ENCODE measurements at places on chromosomes 13 and 19.

DNA sequence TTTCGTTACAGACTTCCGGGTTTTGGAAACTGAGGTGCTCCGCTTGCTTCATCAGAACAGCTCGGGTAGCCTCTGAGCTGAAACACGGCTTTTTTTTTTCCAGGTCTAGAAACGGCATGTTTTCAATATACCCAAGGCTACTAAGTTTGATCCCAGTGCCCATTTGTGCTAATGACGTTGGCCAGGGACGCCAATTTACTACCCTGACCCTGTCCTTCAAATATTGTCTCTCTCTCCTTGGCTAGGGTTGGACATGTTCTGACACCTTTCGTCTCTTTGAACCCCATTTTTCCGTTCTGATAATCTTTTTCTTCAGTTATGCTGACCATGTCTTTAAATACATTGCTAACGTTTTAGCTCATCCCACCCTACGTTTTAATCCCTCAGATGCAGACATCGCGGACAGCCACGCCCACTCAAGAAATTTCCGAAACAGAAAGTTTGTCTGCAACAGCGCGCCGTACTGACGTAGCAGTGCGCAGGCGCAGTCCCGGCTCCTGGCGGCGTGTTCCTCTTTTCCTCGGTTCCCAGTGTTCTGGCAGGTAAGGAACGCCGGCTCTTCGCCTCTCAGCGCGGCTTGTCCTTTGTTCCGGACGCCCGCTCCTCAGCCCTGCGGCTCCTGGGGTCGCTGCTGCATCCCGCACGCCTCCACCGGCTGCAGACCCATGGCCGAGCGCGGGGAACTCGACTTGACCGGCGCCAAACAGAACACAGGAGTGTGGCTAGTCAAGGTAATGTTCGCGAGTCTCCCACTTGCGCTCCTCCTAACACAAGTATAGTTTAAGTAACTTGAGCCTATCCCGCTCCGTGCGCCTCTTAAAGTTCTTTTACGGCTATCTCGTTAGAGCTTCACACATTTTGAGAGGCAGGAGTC lies at the start of gene GTF2F2:
Gene GTF2F2, plus strand, starts transcription at position 520 of the 874 bp plus-strand sequence. Its CDS starts 146 bp downstream, at position 666.
- peak; percentile 70 for ATAC-seq

- ATAC-seq = no peak
These were observed 21.0 kb downstream of the CYP2A6 start for GRCh38 chr19:40829205-40829604.

DNA sequence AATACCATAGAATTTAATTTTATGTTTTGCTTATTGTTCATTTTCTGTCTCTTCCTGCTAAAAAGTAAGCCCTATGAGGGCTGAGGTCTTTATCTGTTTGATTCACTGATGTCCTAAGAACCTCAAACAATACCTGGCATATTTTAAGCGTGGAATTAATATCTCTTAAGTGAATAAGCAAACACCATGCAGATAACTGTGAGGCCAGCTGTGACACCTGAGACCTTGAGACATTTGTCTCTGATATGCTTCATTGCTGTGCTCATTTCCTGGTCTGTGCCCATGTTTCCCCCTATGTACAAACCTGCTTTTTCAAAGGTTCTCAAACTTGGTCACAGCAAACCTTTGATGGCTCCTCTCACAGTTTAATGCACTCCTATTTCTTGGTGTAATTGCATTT lies 254.6 kb downstream of the COG6 start:
- no peak for ATAC-seq

DNA sequence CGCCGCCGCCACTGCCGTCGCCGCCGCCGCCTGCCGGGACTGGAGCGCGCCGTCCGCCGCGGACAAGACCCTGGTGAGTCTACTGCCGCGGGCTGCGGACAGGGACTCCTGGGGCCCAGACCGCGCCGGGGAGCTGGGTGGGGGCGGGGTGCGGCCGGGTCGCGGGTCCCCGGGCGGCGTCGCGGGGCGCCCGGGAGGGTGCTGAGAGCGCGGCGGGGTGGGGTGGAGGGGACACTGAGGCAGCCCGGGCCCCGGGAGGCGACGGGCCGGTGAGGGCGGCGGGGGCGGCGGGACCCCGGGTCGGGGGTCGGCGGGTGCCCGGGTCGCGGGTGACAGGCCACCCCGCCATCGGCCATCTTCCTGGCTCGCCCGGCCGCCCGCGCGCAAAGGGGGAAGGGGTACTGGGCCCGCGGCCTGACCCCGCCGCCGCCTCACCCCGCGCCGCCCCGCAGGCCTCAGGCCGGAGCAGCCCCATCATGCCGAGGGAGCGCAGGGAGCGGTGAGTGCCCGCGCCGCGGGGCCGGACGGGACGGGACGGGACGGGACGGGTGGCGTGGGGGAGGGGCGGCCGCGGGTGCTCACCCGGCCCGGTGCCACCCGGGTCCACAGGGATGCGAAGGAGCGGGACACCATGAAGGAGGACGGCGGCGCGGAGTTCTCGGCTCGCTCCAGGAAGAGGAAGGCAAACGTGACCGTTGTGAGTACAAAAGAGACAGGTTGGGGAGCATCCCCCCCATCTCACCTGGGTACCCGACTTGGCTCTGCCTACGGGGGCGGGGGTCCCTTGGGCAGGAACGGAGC lies 489 bp downstream of the CCNE1 start:
- ATAC-seq = peak; percentile 2

DNA sequence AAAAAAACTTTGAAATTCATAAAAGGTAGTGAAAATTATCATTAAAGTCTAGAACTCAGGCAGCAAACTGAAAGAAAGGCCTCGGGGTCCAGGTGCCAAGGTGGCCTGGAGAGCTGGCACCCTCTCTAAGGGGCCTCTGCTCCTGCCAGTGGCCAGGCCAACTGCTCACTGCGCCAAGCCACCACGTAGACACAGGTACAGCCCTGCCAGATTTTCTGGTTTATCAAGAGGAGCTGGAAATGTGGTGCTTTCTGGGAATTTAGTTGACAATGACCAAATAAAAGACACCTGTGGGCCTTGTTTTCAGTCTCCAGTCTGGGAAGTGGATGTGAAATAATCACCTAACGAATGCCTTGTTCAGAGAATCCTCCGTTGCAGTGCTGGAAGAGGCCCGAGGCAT lies 22.8 kb downstream of the ZNF574 start:
- no peak for ATAC-seq

- no peak for ATAC-seq
These were observed 23.5 kb upstream of the SLC15A1 start for GRCh38 chr13:98775844-98776598.

DNA sequence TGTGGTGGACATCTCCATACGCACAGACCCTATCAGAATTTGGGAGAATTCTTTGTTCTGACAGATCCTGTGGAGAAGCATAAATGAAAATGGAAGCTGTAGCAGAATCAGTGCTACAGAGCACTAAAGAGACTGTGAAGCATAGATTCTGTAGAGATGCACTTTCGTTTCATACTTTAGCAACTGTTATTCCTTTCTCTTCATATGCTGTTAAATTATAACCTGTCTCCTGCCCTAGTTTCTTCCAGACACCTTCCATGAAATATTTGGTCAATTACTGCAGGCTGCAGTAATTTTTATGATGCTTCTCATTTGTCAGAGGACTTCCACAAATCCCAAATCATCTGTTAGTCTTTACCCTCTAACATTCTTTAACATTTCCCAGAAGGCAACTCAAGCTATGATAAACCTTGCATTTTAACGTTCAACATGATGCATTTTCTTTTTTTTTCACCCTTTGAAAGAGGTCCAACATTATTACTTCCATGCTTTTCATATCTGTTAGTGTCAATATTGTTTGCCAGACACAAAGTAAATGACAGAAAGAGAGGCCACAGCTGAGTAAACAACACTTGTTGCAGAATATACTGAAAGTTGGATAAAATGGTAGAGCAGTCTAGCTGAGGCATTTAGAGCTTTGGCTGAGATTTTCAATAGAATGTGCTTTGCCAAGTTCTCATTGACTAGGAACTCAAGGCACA lies 412.7 kb downstream of the LMO7 start:
- no peak for ATAC-seq

DNA sequence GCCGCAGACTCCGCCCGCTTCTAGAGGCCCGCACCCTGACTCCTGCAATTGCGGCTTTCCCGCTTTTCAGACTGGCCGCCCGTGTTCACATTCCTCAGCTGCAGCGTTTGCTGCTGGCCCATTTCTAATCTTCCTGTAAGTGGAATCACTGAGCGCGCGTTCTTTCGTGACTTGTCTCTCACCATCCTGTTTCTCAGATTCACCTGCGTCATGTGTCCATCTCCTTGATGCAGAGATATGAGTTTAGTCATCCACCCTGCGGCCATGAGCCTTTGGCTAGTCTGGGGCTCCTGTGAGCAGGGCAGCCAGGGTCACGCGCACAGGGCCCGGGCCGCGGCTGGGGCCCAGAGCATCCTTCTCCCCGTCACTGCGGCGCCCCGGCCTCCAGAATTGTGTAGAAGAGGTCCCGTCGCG lies 110.0 kb downstream of the CRYL1 start:
- no peak for ATAC-seq

DNA sequence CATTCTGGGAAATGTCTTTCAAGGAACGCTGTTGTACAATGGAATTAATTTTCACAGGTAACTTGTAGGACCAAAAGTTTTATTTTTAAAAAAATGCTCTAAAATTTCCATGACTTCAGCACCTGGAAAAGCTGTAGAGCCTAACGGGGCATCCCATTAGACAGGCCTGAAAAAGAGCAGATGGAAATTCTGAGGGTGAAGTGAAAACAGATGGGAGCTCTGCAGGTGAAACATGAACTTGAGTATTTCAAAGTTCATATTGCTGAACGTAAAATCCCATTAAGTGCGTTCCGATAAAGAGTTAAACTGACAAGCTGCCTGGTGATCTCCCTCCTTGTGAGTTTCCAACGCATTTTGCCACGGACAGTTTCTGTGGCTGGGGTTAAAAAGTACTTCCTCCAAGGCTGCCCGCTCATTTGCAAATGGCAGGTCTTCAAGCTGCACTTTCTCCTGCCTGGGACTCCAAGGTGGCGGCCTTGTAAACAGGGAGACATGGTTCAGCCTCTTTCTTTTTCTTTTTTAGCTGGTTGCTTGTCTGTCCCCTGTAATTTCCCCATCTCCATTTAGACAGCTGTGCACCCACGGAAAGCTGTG lies 450.4 kb downstream of the FGF9 start:
- ATAC-seq = no peak

- ATAC-seq = no peak
These were observed at the start of gene PROZ for GRCh38 chr13:113157929-113158747. Gene PROZ, plus strand, starts transcription at chr13:113158648. Its CDS starts 13 bp downstream, at chr13:113158661.

DNA sequence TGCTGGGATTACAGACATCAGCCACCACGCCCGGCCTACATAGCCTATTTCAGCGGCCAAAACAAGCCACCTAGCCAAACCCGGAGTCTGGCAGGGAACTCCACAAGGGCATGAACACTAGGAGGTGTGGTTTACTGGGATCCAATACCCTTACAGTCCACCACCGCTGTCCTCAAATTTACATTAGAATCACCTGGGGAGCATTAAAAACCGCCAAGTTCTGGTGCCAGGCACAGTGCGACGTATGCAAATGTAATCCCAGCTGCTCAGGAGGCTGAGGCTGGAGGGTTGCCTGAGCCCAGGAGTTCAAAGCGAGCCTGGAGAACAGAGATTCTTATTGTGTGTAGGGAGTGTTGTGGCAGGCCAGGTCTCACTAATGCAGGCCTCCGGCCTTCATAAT lies 4.2 kb upstream of the AP1M1 start:
- ATAC-seq = no peak

DNA sequence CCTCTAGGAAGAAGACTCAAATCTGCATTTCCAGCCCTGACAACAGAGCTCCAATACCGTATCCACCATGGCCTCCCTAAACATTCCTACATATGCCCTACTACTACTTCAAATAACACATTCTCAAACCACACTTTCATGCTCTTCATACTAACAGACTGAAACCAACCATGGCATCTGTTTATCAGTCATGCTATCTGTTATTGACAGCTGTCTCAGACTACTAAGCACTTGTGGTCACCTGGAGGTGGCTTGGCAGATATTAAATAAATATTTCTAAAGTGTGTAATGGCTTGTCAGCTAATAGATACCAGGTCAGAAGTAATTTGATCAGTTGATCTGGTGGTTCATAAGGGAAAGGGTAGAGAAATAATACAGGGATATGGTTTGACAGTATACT lies 489.1 kb downstream of the DIAPH3 start:
- ATAC-seq = no peak

- ATAC-seq = no peak
These were observed 107.3 kb upstream of the ZNF507 start for GRCh38 chr19:32238076-32238475.

DNA sequence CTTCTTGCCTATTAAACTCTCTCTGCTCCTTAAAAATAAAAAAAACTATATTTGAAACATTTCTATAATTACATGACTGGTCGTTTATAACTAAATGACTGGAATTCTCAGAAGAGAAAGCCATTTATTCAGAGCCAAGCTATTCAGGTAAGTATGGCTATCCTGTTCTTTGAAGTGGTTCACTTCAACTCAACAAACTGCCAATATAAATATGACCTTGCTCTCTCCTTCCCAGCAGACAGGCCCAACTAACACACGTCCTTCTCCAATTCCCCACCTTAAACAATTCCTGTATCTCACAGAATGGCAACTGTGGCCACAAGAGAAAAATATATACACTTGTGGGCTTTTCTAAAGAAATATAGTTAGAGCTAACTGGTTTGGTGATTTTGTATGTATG lies 153.9 kb downstream of the MIPEP start:
- no peak for ATAC-seq

GRCh38 chr13:67119481-67119894 lies 110.6 kb downstream of the PCDH9 start:
- ATAC-seq = no peak
